CD4-positive, alpha-beta T cell treated with Interleukin-12 subunit alpha and Interleukin-12 subunit beta, for 1 hour (primary cell): ENCODE measurements at places on chromosomes 7 and 10.

- DNase-seq, result no peak
Measured at GRCh38 chr7:28105234-28105633, 75.4 kb downstream of the JAZF1 start.

- DNase-seq, result no peak
Measured at GRCh38 chr10:116961406-116962251, 43.4 kb downstream of the SHTN1 start.

GRCh38 chr7:69708857-69709256 lies 110.6 kb downstream of the AUTS2 start:
- DNase-seq, result no peak

DNA sequence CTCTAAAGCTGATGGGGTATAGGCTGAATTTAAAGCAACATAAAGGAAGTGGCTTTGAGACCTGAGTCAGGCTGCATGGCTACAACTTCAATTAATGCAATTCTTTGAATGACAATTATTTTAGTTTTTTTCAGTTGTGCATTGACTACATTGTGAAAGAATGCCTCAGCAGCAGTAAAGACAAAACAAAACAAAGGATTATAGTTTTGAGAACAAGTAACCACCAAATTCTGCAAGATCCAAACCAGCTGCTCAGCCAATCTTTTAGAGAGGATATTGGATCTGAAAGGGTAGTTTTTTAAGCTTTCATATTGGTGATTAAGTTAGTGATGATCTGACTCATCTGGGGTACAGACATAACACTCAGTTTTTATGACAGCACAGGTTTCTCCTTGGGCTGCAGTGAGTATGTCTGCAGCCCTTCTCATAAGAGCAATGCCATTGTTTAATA lies 40.6 kb upstream of the ABCA13 start:
- no peak for DNase-seq

DNA sequence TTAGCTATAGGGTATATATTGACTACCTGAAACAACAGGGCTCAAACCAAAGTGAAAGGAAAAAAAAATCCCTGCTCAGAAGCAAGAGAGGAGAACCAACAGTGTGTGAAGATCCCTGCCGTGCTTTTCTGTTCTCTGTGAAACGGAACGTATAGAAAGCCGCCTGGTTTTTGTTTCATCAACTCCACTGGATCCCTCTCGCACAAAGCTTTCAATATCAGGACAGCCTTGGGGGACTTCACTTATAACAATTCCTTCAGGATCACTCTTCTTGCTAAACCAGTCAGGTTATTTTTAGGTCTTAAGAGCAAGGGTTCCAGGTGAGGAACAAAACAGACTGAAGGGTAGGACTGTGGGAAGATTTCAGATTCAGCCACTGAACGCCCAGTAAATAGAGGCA lies 151.1 kb upstream of the CACNA2D1 start:
- DNase-seq, result no peak

DNA sequence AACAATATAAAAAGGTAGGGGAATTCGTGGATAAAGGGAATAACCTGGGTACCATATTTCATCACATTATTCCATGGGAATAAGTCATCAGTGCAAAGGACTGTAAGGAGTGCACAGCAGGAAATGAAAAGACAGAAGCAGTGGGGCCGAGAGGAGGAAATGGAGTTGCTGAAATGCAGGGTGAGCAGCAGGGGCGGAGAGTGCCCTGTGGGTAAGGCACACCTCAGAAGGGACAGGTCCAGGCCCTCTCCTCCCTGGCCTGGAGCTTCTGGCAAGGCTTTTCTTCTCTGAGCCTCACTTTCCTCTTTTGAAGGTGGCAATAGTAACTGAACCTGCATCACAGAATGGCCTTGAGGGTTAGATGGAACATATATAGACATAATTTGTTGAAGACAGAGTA lies 26.2 kb downstream of the IKZF1 start:
- DNase-seq, result no peak

DNA sequence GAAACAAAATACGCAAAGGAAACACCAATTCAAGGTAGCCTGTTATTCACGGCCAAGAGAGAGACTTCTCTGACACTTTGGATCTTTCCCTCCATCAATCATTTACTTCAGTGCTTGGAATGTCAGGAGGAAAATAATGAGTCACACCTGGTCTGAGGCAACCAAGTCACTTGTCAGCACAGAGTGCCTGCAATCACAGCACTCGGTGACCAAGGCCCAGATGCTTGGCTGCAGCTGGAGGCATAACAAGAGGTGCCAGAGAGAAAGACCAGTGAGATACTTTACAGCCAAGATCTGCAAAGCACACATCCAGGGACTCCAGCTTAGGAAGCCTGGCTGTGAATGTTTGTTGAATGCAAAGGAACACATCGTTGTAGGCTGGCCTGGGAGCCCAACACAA lies 33.9 kb downstream of the ASB13 start:
- DNase-seq, result no peak

DNA sequence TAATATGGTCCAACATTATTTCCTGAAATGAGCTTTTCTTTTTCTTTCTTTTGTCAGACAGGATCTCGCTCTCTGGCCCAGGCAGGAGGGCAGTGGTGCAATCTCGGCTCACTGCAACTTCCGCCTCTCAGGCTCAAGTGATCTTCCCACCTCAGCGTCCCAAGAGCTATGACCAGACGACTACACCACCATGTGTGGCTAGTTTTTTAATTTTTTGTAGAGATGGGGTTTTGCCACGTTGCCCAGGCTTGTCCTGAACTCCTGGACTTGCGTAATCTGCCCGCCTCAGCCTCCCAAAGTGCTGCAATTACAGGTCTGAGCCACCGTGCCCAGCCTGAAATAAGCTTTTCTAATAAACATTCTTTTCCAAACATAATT lies 48.6 kb downstream of the CUL2 start:
- no peak for DNase-seq
